Panc1 (cell line): ENCODE measurements at places on chromosomes 7 and 10.

DNA sequence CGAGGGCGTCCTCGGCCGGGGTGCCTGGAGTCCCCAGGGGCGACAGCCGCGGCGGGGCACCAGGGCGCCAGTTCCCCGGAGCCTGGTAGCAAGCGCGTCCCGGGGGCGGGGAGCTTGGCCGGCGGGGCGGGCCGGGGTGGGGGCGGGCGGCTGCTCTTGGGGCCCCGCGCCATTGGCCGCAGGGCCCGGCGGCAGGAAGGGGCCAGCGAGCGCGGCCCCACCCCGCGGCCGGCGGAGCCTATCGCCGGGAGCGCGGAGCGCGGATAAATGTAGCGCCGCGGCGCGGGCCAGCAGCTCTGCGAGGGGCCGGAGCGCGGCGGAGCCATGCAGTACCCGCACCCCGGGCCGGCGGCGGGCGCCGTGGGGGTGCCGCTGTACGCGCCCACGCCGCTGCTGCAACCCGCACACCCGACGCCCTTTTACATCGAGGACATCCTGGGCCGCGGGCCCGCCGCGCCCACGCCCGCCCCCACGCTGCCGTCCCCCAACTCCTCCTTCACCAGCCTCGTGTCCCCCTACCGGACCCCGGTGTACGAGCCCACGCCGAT, at the start of gene HHEX:
Gene HHEX, plus strand, starts transcription at position 293 of the 548 bp plus-strand sequence. Its CDS starts 32 bp downstream, at position 325.
- no peak for DNase-seq

DNA sequence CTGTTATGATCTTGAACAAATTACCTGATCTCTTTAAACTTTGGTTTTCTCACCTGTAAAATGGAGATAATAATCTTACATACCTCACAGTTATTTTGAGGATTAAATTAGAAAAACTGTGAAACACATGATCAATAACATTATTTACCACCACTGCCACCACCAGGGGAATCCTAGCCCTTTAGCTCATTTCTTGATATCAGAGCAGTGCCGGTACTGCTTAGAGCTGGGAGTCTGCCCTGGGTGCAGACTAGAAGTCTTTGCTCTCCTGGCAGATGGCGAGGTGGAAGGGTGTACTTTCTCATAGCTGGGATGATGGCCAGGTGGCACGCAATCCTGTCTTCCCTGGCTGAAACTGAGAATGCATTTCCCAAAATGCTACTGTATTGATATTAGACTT, 12.7 kb upstream of the EFCAB10 start:
- no peak for DNase-seq

DNA sequence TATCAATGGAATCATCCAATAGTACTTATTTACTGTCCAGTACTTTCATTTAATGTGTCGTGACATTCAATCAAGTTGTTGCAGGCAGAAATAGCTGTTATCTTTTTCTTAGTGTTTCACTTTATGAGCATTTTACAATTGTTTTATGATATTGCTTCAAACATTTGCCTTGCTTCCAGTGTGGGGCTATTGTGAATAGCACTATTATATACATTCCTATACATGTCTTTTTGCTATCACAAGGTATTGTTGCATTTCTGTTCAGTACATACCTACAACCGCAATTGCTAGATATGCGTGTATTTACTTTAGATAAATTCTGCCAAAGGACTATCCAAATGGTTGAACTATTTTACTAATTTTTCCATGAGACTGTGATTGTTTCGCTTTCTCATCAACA, 34.9 kb downstream of the CYP2C8 start:
- DNase-seq = no peak

DNA sequence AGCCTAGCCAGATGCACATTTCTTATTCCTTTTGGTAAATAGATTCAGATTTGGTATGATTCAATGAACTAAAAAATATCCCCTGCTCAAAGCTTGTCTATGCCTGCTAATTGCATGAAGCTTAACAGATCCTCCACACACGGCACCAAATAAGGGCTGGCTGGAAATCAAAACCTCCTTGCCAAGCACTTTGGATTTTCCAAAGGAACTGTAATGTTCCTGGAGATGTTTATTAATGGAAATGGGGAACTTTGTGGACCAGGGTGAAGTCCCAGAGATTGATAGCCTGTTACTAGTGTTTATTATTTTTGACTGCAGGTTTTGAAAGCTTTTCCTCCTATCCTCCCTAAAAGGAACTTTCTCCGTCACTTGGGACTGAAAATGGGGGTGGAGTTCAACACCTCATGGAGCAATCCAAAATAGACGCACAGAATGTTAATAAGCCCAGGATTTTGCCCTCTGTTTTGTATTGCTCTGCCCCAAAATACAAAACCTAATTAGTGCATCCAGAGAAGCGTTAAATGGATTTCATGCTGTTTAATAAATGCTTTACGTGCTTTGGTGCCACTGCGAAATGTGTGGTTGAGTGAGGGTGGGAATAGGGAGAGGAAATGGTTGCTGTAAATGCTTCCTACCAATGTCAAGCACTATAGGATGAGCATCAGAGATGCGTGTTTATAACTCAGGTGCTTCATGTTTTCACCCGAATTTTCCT, 1027.7 kb downstream of the LRMDA start:
- DNase-seq = no peak

- no peak for DNase-seq
Observed at GRCh38 chr10:102113956-102114857, 6.0 kb downstream of the LDB1 start.

GRCh38 chr7:143104759-143105158, 27.1 kb upstream of the PIP start:
- no peak for DNase-seq

GRCh38 chr7:1025743-1026581, 18.4 kb upstream of the GPR146 start:
- no peak for DNase-seq

DNA sequence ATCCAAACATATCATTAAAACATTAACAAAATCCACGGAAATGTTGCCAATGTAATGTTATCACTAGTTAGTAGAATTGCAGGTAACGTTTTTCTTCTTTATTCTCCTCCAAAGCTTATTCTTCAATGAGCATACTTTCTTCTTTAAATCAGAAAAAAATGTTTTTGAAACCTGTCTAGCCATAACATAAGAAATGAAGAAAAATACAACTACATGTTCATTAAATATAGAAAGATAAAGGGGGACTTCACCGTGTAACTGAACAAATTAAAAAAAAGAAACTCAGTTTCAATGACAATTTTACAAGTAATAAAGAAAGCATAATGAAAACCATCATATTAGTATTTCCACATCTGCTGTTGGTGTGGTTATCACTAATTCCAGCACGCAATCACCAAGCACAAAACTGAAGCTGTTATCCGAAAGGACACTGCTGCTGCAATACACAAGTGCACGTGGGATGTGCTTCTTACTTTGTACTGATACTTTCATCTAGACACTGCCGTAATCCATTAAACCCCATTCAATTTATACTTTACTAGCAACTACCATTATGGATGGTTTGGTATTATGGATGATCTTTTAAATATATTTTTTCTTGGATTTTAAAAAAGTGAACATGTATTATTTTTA, 9.6 kb downstream of the ESYT2 start:
- no peak for DNase-seq

DNA sequence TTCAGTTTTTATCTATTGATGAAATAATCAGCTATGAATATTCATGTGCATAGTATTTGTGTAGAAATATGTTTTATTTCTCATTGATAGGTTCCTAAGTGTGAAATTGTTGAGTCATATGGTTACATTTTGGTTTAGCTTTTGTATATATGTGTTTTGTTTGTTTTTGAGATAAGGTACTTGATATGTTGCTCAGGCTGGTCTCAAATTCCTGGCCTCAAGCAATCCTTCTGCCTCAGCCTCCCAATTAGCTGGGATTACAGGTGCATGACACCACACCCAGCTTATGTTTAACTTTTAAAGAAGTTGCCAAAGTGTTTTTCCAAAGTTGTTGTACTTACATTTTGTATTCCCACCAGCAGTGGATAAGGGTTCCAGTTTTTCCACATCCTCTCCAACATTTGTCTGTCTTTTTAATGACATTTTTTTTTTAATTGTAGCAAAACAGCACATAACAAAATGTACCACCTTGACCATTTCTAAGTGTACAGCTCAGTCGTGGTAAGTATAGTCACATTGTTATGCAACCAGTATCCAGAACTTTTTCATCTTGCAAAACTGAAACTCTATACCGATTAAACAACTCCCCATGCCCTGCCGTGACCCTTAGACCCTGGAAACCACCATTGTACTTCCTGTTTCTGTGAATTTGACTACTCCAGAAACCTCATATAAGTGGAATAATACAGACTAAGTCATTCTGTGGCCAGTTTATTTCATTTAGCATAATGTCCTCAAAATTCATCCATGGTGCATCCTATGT, 12.6 kb upstream of the UBE2D1 start:
- no peak for DNase-seq

DNA sequence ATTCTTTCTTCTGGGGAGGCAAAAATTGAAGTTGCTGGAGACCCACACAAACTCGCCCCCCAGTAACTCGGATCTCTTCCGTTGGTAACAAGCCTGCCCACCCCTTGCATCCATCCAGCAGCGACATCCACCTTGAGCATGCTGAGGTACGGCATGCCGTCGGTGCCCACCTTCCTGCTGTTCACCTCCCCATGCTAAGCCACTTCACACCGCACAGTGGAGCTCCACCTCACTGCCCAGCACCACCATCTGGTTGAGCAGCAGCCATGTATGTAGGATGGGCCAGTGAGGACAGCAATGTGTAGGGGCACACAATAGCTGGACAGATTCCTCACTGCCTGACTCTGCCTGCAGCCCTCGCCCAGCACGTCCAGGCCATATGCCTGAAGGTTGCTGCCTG, 138.1 kb upstream of the ZNF92 start:
- no peak for DNase-seq

DNA sequence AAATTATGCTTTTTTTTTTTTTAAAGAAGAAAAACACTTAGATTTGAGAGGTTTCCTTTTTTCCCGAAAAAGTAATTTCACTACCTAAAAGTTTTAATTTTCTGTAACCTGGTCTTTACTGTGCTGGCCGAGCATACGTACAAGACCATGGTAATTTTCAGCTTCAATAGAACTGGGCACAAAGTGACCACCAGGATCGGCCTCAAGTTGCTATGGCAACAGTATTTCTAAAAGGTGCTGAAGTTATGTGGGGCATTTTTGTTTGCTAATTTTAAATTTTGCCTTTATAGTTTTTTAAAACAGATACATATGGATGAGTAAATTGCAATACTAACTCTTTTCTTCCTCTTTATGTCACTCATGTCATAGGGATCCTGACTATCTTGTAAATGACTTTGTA, 69.4 kb downstream of the FAM204A start:
- no peak for DNase-seq

- DNase-seq = no peak
Observed at GRCh38 chr7:5589819-5590595, 166.4 kb upstream of the TNRC18 start.

- peak; percentile 47 for DNase-seq
Observed at GRCh38 chr7:134420424-134421125, 38.3 kb downstream of the AKR1B1 start.

GRCh38 chr7:131943646-131944045, 387.2 kb upstream of the PODXL start:
- no peak for DNase-seq

- DNase-seq = no peak
Observed at GRCh38 chr10:23742368-23742767, 303.5 kb downstream of the OTUD1 start.

GRCh38 chr10:79112881-79113431, 44.2 kb downstream of the ZMIZ1 start:
- DNase-seq = no peak

- DNase-seq = no peak
Observed at GRCh38 chr7:69104023-69104422, 494.3 kb upstream of the AUTS2 start.

DNA sequence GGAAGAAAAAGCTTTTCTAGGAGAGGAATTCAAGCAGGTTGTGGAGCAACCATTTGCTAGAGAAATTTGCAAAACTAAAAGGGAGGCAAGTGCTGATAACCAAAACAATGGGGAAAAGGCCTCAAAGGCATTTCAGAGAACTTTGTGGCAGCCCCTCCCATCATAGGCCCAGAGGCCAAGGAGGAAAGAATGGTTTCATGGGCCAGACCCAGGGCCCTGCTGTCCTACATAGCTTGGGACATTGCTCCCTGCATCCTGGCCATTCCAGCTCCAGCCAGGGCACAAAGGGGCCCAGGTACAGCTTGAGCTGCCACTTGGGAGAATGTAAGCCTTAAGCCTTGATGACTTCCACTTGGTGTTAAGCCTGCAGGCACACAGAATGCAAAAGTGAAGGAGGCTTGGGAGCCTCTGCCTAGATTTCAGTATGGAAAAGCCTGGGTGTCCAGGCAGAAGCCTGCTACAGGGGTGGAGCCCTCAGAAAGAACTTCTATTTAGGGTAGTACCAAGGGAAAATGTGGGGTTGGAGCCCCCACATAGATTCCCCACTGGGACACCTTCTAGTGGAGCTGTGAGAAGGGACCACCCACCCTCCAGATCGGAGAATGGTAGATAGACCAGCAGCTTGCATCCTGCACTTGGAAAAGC, 91.2 kb downstream of the RALA start:
- DNase-seq = no peak

DNA sequence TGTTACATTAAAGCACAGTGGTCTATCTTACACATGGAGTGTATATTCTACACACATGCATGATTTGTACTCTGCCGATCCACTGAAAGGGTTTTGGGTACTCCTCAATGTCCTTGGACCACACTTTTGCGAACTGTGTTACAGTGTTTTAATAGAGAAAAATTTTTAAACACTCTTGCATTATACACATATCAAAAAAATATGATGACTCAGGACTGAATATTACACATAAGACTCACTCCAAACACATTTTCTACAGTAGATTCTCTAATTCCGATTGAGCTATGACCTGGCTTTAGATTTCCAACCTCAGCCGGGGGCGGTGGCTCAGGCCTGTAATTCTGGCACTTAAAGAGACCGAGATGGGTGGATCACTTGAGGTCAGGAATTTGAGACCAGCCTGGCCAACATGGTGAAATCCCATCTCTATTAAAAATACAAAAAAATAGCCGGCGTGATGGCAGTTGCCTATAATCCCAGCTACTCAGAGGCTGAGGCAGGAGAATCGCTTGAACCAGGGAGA, 222.4 kb downstream of the CACNA2D1 start:
- DNase-seq = no peak

- DNase-seq = no peak
Observed at GRCh38 chr7:116582806-116583444, 58.1 kb downstream of the CAV1 start.

- DNase-seq = no peak
Observed at GRCh38 chr7:22587322-22587721, 87.3 kb upstream of the STEAP1B start.

DNA sequence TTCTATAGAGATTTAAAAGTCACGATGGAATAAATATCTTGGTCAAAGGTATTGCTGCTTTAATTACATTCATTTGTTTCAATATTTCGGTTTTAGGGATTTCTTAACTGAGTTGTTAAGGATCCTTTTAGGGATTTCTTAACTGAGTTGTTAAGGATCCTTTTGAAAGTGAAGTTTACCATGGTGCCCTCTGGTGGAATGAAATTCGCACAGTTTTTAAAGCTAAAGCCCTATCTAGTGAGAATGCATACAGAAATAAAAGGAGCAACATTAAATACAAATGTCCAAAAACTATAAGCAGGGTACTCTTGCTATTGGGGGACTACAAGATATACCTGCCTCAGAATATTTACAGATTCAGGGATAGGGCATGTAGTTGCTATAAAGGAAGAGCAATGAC, 193.7 kb downstream of the RNLS start:
- DNase-seq = no peak

- no peak for DNase-seq
Observed at GRCh38 chr7:104894726-104895521, 119.1 kb upstream of the KMT2E start.
